ENCODE measurements at places on chromosomes 7 and 10.

DNA sequence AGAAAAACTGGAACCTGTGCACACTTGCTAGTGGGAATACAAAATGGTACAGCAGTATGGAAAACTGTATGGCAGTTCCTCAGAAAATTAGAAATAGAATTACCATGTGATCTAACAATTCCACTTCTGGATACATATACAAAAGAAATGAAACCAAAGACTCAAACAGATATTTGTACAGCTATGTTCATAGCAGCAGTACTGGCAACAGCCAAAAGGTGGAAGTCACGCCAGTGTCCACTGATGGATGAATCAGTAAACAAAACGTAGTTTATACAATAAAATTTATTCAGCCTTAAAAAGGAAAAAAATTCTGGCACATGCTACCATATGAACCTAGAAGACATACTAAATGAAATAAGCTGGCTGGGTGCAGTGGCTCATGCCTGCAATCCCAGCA is 23.0 kb downstream of the IDE start:
- DNase-seq = no peak

DNA sequence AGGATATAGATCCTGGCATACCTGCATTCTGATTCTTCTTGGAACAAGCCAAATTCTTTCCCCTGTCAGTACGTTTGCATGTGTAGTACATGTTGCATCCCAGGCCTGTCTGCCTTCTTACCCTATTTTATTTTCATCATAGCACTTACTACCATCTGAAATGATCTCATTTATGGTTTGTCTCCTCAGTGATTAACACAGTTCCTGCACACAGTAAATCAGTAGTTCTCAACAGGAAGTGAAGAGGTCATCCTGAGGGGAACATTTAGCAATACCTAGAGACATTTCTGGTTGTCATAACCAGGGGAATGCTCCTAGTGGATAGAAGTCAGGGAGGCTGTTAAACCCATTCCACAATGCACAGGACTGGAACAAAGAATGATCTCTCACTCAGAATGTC is 38.2 kb upstream of the SLC26A4 start:
- no peak for DNase-seq

DNA sequence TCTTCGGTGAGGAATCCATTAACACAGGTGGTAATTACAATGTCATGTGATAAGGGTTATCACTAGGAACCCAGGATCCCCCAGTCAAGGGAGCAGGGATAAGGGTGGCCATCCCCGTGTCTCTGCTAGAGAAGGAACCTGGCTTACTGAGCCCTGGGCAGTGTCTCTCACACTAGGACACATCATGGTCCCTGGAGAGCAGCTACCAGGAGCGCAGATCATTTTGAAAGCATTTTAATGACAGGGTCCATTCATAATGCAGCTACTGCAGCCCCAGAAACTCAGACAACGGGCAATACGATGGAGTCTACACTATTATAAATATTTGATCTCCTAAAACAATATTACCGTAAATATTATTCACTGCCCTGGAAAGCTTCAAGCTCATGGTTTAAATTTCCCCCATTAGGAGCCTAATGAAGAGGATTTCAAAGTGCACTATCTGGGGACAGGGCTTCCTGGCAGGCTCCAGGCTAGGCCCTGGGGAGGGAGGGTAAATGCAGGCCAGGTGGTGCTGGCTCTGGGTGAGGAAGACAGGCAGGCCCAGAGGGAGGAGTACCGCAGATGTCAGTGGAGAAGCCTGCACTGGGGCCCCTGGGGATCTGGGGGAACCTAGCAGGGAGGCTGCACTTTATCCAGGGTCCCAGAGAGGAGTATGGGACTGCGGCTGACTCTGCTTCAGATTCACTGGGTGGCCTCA is 52.6 kb upstream of the LOXL4 start:
- no peak for DNase-seq

DNA sequence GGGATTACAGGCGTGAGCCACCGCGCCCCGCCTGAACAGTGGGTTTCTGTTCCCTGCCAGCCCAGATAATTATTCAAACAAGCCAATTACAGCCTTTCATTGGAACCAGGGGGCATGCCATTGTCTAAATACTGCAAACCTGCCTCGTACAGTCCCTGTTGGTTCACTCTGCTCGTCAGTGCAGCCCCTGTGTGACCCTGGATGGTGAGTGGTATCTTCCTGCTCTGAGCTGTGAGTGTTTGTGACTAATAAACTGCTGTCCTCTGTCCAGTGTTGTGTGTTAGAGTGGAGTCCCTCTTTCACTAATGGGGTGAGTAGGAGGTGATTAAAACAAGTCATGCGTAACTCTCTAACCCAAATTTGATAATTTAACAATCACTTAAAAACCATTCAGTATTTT is 176.5 kb upstream of the FAM3C start:
- DNase-seq = no peak

- no peak for DNase-seq
Observed at GRCh38 chr7:134632937-134633540, 13.6 kb upstream of the BPGM start.

GRCh38 chr10:74035303-74035702 is 37.4 kb downstream of the VCL start:
- no peak for DNase-seq

DNA sequence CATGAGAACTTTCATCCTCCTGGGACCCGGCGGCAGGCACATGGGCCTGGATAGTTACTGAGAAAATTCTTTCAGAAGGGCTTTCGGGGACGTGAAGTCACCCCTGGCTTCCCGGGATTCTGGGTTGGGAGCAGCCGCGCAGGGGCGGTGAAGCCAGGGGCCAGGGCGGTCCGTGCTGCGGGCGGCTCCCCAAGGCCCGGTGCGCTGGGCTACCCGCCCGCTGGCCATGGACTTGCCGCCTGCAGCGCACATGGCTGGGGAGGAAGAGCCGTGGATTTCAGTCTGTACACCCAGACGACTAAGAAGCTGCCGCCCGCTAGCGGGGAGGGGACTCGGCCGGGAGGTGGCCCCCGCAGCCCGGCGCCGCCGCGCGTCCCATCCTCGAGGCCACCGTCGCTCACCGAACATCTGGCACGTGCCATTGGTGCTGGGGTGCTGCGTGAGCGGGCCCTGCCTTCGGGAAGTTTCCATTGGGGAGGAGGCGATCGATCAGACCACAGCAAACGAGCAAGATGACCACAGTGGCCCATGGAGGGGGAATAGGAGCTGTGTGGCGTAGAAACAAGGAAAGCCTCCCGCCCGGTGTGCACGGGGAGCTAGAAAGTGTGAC is 64.5 kb downstream of the TMEM209 start:
- DNase-seq = no peak

DNA sequence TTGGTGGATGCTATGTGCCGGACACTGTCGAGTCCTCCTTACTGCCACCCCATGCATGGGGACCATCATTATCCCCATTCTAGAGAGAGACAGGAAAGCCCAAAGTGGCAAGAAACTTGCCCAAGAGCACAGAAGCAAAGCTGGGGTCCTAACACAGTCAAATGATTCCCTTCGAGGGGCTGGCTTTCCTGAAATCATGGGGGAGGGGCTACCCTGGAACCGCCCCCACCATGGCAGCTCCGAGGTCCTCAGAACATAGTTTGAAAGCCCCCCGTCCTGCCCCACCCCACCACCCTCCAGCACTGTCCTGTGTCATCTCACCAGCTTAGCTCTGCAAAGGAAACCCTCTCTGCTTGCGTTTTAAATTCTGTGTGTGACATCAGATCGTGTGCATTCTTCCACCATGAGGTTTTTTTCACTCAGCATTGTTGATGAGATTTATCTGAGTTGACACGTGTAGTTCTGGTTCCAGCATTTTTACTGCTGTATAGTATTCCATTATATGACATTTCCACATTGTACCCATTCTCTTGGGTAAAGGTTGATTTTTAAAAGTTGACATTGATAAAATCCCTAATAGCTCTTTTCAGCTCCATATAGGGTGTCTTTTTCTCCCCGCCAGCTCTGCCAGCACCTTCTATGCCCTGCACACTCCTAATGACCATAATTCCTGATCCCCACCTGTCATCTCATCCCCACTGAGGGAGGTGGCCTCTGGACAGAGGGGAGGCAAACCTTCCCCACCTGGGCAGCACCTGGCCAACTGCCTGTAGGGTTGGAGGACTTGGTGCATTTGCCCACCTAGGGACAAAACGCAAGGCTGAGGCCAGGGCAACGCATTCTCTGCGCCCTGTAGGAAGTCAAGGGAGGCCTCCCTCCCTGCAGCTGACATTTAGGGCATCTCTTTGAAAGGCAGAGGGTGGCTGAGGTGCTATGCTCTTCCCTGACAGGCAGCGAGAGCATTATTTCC is 100.2 kb upstream of the GPR26 start:
- DNase-seq = no peak

DNA sequence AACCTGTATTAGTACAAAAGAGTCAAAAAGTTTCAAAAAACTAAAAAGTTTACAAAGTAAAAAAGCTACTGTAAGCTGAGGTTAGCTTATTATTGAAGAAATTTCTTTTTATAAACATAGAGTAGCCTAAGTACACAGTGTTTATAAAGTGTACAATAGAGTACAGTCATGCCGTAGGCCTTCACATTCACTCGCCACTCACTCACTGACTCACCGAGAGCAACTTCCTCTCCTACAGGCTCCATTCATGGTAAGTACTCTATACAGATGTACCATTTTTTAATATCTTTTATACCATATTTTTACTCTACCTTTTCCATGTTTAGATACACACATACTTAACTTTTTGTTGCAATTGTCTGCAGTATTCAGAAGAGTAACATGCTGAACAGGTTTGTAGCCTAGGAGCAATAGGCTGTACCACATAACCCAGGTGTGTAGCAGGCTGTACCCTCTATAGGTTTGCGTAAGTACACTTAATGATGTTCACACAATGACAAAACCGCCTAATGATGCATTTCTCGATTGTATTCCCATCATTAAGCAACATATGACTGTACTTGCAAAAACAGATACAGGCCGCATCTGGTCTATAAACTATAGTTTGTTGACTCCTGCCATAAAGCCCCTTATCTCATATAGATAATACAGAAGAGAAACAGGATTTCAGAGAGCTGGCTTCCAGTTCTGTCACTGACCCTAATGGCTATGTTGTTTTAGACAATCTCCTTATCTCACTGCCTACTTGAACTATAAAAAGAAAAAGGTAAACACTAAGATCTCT is 438.8 kb downstream of the HTR7 start:
- DNase-seq = no peak

GRCh38 chr10:77637532-77638320 is at the start of gene KCNMA1:
Gene KCNMA1 (minus strand): TSS chr10:77637808.
- DNase-seq = no peak

GRCh38 chr7:43652364-43652763 is 69.5 kb downstream of the STK17A start:
- DNase-seq = no peak

DNA sequence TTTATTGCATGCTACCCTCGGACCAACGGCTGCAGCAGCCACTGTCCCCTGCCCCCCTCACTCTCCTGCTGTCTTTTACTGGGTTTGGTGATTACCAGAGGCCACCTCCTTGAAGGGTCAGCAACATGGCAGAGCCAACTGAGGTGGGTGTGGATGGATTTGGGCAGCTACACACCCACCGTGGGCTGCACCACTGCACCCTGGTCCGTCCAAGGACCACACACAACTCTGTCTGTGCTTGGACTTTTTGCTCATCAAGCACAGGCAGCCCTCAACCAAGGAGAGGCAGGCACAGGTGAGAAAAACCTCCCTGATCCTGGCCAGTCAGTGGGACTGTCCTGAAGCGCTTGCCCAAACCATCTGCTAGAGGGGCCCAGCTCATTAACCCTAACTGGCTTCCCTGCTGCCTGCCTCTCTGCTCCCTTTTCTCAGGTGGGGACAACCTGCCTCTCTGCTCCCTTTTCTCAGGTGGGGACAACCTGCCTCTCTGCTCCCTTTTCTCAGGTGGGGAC is 239.5 kb upstream of the PITRM1 start:
- no peak for DNase-seq

- no peak for DNase-seq
Observed at GRCh38 chr10:48982584-48982983, 42.9 kb upstream of the LRRC18 start.

GRCh38 chr10:7572391-7572790 is 94.4 kb downstream of the ITIH5 start:
- no peak for DNase-seq
